ENCODE measurements at places on chromosomes 2 and 18. TPM values are rescaled to one million over a fixed set of nuclear protein-coding genes. Genes with fewer than 3 reads are reported as not detected.

GRCh38 chr2:229164545-229165249 lies 106.4 kb downstream of the PID1 start:
- H3K27ac ChIP-seq, result no peak overlapping the region
- no peaks in the 10 kb centered on the region for H3K27me3 ChIP-seq
- H3K36me3 ChIP-seq, result no peaks in the 10 kb centered on the region

- no peaks in the 10 kb centered on the region for H3K27me3 ChIP-seq
- H3K27ac ChIP-seq, result no peak overlapping the region
- DNase-seq, result no peak
- no peaks in the 10 kb centered on the region for H3K36me3 ChIP-seq
Observed at GRCh38 chr2:191637182-191638078, 40.5 kb upstream of the NABP1 start.

DNA sequence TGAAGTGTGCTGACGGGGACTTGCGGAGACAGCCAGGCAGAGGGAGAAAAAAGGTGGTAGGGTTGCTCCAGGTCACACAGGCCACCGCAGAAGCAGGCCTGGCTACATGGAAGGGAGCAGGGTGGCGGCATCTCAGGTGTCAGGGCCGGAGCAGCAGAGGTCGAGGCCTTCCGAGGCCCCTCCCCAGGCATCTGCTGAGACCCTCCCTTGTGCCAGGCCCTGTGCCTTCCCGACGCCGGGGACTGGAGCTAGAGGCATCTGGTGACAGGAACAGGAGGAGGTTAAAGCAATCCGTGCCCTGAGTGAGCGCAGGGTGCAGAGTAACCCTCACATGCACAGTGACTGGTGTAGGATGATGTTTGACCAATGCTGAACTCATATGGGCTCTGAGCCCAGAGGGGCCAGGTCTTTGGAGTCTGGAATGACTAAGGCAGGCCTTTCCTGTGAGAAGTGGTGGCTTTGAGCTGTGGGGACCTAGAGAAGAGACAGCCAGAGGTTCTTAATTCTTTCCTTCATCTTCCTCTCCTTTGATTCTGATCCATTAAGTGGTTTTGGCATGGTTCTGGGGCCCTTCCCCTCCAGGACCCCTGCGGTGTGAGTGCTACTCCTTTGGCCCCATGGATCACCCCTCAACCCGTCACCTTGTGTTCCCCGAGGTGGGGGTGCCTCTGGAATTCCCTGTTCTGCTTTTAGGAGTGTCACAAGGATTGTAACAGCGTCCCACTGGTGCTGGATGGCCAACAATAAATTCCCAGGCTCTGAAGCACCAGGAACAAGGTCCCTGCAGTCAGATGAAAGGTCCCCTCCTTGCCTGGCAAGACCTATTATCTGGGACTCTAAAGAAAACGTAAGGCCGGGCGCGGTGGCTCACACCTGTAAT lies 72.1 kb downstream of the KLHL29 start:
- peaks cover 17% of the 10 kb centered on the region for H3K4me1 ChIP-seq
- H3K27me3 ChIP-seq, result peaks cover 2% of the 10 kb centered on the region
- H3K4me3 ChIP-seq, result no peak overlapping the region
- H3K36me3 ChIP-seq, result no peaks in the 10 kb centered on the region
- no peak overlapping the region for H3K27ac ChIP-seq

DNA sequence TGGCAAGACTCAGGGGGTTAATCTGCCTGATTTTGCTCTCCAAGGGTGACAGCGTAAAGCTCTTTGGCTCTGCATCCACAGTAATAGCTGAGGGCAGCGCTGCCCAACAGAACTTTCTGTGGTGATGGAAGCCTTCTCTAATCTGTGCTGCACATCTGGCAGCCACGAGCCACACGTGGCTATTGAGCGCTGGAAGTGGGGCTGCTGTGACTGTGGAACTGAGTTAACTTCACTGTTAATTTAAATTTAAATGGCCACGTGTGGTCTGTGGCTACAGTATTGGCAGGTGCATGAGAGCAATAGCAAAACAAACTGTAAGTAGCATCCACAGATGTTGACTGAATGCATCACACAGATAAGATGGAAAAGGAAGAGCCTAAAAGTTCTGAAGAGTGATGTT lies 47.3 kb upstream of the TMEM200C start:
- H3K4me1 ChIP-seq, result no peaks in the 10 kb centered on the region
- H3K27ac ChIP-seq, result no peak overlapping the region
- no peaks in the 10 kb centered on the region for H3K36me3 ChIP-seq
- H3K4me3 ChIP-seq, result no peak overlapping the region
- no peak for DNase-seq

DNA sequence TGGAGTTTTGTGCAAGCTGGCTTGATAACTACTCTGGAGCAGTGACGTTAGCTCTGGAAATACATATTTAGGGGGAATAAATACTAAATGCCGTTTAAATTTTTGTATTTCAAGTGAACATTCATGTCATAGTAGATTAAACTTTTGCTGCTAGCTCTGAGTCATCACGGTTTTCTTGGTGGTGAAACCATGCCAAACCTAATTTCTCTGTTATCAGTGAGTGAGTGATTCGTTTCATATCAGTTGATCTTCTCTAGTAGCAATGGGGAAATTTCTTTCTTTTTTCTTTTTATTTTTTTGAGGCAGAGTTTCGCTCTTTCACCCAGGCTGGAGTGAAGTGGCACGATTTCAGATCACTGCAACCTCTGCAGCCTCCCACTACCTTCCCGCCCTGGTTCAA lies 211.1 kb downstream of the PTPRM start:
- peaks cover 10% of the 10 kb centered on the region for H3K4me1 ChIP-seq
- H3K36me3 ChIP-seq, result peaks cover 7% of the 10 kb centered on the region
- H3K27me3 ChIP-seq, result no peaks in the 10 kb centered on the region

DNA sequence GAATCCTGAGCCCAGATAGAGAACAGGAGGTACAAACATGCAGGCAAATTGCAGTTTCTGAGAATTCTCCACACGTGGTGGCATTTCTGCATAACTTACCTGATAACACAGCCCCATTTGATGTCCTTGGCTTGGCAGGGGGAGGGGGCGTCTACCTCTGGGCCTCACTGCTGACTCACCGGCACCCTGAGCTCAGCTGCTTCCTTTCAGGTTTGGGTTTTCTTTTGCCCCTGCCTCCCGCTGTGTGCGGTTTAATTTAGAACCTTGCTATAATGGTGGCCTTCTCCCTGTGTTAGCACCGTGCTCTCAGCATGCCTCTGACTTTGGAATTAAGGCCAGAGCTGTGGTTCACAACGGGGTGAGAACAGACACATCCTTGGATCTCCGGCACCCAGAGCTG lies 4.4 kb downstream of the CTIF start:
- no peak for DNase-seq
- peaks cover 73% of the 10 kb centered on the region for H3K4me1 ChIP-seq
- no peaks in the 10 kb centered on the region for H3K27me3 ChIP-seq
- H3K27ac ChIP-seq, result peak overlapping the region; percentile 63
- H3K36me3 ChIP-seq, result peaks cover 7% of the 10 kb centered on the region

GRCh38 chr18:52236131-52236530 lies 103.9 kb upstream of the DCC start:
- no peak for DNase-seq
- H3K27me3 ChIP-seq, result peaks cover 13% of the 10 kb centered on the region
- H3K4me1 ChIP-seq, result no peaks in the 10 kb centered on the region
- no peak overlapping the region for H3K27ac ChIP-seq
- no peaks in the 10 kb centered on the region for H3K36me3 ChIP-seq
- H3K4me3 ChIP-seq, result no peak overlapping the region

- no peak overlapping the region for H3K4me3 ChIP-seq
- no peaks in the 10 kb centered on the region for H3K27me3 ChIP-seq
- H3K36me3 ChIP-seq, result peaks cover 47% of the 10 kb centered on the region
- no peak overlapping the region for H3K27ac ChIP-seq
- no peak for DNase-seq
- peaks cover 3% of the 10 kb centered on the region for H3K4me1 ChIP-seq
Observed at GRCh38 chr2:170949415-170949814, 20.4 kb downstream of the GORASP2 start.

DNA sequence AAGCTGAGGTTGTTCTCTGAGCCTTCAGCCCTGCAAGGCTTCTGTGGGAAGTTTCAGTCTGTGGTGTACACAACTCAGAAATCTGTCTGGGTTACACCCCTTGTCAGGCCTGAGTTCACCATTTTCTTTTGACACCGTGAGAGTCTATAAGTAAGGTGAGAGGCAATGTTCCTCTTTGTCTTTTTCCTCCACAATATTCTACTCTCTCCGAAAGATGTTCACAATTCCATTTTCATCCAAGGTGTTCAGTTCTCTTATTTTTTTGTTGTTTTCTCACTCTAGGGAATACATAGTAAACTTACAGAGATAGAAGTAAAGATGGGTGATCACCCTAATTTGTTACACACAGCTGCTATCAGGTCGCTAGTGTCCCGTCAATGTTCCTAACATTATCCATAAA lies 3.2 kb downstream of the ERMN start:
- DNase-seq, result no peak
- H3K36me3 ChIP-seq, result no peaks in the 10 kb centered on the region
- no peak overlapping the region for H3K27ac ChIP-seq
- peaks cover 19% of the 10 kb centered on the region for H3K27me3 ChIP-seq

DNA sequence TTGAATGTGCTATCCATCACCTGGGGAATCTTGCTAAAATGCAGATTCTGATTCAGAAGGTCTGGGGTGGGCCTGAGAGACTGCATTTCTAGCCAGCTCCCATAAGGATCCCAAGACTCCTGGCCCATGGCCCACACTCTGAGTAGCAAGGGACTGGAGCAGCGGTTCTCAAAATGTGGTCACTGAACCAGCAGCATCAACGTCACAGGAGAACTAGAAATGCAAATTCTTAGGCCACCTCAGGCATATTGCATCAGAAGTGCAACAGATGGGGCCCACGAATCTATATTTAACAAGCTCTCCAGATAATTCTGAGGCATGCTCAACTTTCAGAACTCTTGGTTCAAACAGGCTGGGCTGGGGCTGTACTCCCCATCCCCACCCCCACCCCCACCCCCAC lies 74.6 kb downstream of the DHRS9 start:
- H3K27ac ChIP-seq, result no peak overlapping the region
- peaks cover 3% of the 10 kb centered on the region for H3K27me3 ChIP-seq

DNA sequence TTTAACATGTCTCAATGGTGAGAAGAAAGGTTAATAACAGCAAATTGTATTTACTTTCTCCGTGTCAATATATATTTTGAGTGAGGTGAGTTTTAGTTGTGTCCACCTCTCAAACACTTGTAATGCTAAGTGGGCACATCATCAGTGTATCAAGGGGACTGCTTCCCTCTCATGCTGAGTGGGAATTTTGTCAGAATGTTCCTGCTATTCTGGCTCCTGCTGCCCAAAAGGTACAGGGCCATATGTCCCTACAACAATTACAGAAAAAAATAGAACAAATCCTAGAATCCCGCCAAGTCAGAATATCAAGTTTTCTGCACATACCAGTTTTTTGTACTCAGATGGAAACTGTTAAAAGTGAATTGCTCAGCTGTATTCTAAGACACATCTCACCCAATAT lies 5.4 kb upstream of the CERKL start:
- H3K4me3 ChIP-seq, result no peak overlapping the region
- H3K27me3 ChIP-seq, result peaks cover 53% of the 10 kb centered on the region
- no peaks in the 10 kb centered on the region for H3K36me3 ChIP-seq
- peaks cover 4% of the 10 kb centered on the region for H3K4me1 ChIP-seq
- no peak overlapping the region for H3K27ac ChIP-seq

- peaks cover 18% of the 10 kb centered on the region for H3K4me1 ChIP-seq
- DNase-seq, result no peak
- no peak overlapping the region for H3K4me3 ChIP-seq
- H3K36me3 ChIP-seq, result peaks cover 3% of the 10 kb centered on the region
- H3K27me3 ChIP-seq, result peaks cover 1% of the 10 kb centered on the region
Observed at GRCh38 chr2:101176803-101177202, 25.6 kb upstream of the TBC1D8 start.

GRCh38 chr2:227785293-227785692 lies 28.3 kb upstream of the CCL20 start:
- no peak overlapping the region for H3K27ac ChIP-seq
- no peak overlapping the region for H3K4me3 ChIP-seq
- H3K27me3 ChIP-seq, result no peaks in the 10 kb centered on the region
- DNase-seq, result no peak
- peaks cover 3% of the 10 kb centered on the region for H3K4me1 ChIP-seq

GRCh38 chr2:142716463-142717242 lies 160.8 kb upstream of the KYNU start:
- H3K4me1 ChIP-seq, result peaks cover 49% of the 10 kb centered on the region
- H3K27ac ChIP-seq, result peak overlapping the region; percentile 83
- peak overlapping the region; percentile 5 for H3K4me3 ChIP-seq
- H3K36me3 ChIP-seq, result no peaks in the 10 kb centered on the region
- H3K27me3 ChIP-seq, result no peaks in the 10 kb centered on the region
- no peak for DNase-seq

DNA sequence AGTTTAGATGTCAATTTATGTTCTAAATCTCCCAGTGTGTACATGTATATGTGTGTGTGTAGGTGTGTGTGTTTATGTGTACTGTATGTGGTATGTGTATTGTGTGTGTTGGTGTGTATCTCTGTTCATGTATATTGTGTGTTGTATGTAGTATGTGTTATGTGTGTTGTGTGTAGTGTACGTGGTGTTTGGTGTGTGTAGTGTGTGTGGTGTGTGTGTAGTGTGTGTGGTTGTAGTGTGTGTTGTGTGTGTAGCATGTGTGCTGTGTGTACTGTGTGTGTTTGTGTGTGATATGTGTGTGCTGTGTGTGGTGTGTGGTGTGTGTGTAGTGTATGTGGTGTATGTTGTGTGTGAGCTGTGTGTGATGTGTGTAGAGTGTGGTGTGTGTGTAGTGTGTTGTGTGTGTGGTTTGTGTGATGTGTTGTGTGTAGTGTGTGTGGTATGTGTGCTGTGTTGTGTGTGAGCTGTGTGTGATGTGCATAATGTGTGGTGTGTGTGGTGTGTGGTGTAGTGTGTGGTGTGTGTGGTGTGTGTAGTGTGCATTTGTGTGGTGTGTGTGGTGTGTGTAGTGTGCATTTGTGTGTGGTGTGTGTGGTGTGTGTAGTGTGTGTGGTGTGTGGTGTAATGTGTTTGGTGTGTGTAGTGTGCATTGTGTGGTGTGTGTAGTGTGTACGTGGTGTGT lies 5.2 kb upstream of the RTP5 start:
- peaks cover 11% of the 10 kb centered on the region for H3K27me3 ChIP-seq
- no peak for DNase-seq
- H3K4me3 ChIP-seq, result no peak overlapping the region
- H3K27ac ChIP-seq, result no peak overlapping the region

DNA sequence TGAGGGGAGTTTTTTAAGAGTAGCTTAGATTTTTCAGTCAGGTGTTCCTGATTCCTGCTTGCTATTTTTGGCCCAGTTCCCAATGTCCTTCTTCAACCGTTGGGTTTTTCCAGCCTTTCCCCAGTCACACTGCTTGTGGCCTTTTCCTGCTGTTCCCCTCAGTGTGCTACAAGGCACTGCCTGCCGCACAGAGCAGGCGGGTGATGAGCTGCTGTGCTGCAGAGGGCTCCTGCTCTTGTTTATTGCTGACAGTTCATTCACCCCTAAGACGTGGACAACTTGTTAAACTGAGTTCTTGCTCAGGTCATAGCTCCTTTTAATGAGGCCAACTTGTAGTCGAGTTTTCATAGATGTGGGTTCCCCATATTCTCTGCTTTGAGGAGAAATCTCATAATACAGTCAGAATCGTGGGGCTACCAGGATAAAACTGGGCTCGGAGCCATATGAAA lies 20.6 kb downstream of the EIF4E2 start:
- H3K4me1 ChIP-seq, result peaks cover 28% of the 10 kb centered on the region
- peak overlapping the region; percentile 27 for H3K27ac ChIP-seq
- H3K4me3 ChIP-seq, result no peak overlapping the region
- peaks cover 53% of the 10 kb centered on the region for H3K36me3 ChIP-seq

Gene SLC40A1
- 11.4 TPM for total RNA-seq

Gene UGT1A4
- total RNA-seq, result not detected

Gene SESTD1
- total RNA-seq, result 103 TPM

Gene EML4
- 41.1 TPM for total RNA-seq

Gene DCTN1
- total RNA-seq, result 186 TPM

Gene CARF
- total RNA-seq, result 17.0 TPM
